CD4-positive, alpha-beta T cell treated with Interleukin-6 at 100 ng/mL for 8 hours (primary cell): ENCODE measurements at places on chromosomes 4 and X.

GRCh38 chrX:124726881-124727280 lies 380.5 kb downstream of the SH2D1A start:
- DNase-seq = no peak

- DNase-seq = no peak
These were observed 128.2 kb downstream of the ASMT start for GRCh38 chrX:1743105-1743504.

GRCh38 chr4:123351713-123352112 lies 44.9 kb upstream of the SPRY1 start:
- no peak for DNase-seq

DNA sequence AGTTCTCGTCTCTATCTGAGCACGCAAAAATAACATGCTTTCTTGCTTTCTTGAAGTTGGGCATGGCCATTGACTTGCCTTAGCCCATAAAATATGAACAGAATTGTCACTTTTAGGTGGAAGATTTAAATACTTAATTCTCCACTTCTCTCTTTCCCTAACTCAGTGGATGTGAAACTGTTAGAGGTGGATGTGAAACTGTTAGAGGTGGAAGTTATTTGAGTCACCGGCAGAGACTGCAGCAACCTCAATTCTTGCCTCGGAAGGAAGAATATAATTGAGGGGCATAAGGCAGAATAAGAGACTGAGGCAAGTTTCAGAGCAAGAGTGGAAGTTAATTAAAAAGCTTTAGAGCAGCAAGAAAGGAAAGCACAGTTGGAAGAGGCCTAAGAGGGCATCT lies 2.8 kb upstream of the PARM1 start:
- no peak for DNase-seq

DNA sequence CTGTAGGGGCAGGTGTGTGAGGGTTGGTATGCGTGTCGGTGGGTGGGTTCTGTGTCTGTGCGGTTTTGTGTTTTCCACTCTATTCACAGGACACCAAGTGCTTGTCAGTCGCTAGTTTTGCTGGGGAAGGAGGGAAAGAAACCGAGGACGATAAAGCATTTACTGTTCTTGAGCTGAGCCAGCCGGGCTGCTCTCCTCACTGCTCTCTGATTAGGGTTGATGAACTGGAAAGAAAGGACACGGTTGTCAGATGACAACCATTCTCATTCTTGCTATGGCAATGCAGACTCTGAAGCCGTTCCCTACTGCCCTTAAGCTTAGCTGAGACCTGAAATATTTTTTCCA lies 832 bp downstream of the EGFL6 start:
- no peak for DNase-seq

GRCh38 chr4:164304101-164304639 lies 449.8 kb upstream of the SMIM31 start:
- DNase-seq = no peak

DNA sequence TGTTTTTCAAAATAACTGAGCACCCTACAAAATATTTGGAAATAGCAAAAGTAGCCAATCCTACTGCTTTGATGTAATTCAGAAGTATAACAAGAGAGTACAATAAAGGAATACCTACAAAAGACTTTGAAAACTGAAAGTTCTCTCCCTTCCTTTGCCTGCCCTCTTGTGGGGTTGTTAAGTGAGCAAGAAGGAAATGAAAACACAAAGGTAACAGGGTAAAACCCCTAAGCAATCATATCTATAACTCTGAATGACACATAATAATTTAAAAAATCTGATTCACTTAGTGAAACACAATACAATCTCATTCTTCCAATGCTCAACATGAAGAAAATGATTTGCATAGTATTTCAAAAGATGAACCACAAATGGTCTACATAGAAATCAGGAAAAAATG lies 98.2 kb downstream of the FRYL start:
- peak; percentile 44 for DNase-seq

GRCh38 chrX:132651421-132652086 lies 162.7 kb upstream of the MBNL3 start:
- DNase-seq = no peak

GRCh38 chrX:20743046-20743445 lies 476.3 kb upstream of the RPS6KA3 start:
- DNase-seq = no peak

DNA sequence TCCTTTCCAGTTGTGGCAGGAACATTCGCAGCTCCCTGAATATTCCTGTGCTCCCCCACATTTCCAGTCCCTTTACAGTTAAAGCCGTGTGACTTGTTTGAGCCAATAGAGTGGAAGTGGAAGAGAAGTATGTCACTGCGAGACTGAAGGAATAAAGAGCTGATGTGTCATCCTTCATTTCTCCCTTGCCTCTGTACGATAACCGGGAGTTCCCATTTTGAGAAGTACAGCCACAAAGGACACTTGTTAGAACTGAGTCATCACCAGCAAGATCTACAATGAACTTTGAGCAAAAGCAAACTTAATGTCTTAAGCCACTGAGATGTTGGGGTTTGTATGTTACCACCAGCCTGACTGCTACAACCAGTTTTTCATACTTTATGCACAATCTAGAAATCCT lies 92.3 kb downstream of the SPRY1 start:
- DNase-seq = no peak

DNA sequence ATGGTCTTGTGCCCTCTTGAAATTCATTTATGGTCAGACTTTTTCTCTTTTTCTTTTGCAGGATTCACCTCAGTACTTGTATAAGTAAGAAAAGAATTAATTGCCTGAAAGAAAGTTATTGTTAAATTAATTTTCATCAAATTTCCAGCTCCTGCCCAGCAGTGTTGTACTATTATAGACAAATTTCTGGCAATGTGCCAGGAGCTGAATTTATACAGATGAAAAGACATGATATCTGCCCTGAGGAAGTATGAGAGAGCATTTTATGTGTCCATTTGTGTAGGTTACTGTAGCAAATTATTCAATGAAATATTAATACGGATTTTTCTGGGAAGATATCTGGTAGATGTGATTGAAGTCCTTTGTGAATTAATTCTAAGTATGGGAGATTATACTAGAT lies 2371.5 kb upstream of the TENM3 start:
- DNase-seq = no peak

DNA sequence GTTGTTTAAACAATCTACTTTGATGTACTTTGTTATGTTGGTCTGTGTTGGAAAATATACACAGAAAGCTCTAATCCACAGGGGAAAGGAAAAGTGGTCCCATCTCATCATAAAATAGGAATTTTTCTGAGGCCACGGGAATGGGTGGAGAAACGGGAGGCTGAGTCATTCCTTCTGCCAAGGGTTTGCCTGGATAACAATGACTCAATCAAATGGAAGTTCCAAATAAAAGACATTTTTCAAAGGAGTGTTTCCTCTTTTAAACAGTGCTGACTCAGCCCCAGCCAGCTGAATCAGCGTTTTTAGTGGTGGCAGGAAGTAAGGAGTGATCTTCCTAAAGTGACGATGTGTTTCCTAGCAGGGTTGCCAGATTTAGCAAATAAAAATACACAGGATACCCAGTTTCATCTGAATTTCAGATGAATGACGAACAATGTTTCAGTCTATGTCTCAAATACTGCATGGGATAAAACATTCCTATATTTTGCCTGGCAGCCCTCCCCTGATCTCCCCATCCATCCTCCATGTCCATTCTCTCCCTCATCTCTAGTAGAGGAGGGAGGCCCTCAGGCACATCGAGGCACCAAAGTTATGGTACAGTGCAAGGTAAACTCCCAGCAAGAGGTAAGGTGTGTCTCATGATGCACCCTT lies 345.4 kb upstream of the GATB start:
- DNase-seq = no peak

DNA sequence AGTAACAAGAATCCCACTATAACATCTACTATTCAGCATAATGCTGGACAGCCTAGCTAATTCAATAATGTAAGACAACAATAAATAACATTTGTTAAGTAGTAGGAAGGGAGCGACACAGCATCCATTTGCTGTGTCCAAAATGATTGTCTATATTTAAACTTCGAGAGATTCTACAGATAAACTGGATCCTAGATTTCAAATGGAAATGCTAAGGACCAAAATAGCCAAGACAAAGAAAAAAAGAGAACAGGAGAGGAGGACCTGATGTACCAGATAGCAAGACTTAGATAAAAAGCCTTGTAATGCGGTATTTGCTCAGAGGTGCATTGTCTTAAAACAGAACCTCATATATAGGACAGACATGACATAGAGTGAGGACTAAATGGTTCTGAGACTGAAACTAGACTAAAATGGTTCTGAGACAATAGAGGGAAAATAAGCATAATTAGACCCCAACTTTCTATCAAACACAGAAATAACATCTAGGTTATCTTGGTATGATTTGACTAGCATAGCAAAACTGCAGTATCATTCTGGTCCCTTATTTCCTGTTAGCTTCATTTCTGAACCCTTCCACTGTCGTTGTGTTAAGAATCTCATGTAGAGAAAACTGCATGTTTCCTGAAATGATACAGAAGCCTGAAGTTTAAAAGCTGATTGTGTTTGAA lies 3.8 kb downstream of the HPGDS start:
- DNase-seq = no peak

- no peak for DNase-seq
These were observed 467.0 kb downstream of the PCDH18 start for GRCh38 chr4:137065311-137065710.

- no peak for DNase-seq
These were observed 94.5 kb downstream of the DHX15 start for GRCh38 chr4:24489870-24490269.

DNA sequence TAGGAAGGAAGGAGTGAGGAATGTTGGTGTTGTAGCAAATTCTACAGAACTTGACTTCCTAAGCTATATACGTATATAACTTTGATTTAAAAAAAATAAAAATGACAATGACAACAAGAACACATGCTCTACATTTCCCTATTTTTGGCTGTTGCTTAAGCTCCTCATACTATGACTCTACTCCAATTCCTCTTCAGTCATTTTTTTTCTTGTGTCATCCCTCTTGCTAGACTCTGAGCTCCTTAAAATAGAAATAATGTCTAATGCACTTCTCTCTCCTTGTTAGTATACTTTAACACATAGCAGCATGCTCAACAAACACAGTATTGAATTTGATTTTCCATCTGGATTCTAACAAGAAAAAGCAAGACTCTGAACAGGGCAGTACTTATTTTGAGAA lies 144.0 kb downstream of the HDX start:
- DNase-seq = no peak

DNA sequence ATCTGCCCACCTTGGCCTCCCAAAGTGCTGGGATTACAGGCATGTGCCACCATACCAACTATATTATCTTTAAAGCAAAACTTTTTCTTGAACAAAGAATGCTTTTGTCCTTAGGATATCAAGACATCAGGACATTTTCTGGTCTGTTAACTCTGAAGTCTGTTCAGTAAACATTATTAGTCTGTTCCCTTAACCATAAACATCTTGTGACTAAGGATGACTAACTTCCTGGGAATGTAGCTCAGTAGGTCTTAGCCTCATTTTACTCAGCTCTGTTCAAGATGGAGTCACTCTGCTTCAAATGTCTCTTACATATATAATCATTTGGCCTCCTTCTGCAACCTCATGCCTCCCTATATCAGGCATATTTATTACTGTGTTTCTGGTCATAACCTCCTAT lies 122.9 kb downstream of the UBE2NL start:
- no peak for DNase-seq

DNA sequence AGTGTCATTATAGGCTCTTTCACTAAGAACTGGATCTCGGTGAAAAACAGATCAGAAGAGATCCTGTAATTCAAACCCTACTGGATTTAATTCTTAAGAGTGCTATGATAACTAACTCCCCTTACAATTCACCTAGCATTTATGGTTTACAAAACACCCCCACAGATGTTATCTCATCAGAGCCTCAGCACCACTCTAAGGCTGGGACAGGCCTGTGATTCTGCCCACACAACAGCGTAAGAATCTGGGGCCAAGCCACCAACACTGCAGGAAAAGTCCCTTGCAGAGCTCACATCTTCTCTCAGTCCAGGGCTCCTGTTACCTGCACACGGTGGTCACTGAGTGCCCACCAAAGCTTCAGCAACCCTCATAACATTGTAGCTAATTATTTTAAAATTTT lies 8.9 kb downstream of the MFAP3L start:
- no peak for DNase-seq

GRCh38 chr4:7816771-7817170 lies 122.9 kb downstream of the AFAP1 start:
- DNase-seq = no peak

GRCh38 chr4:28913466-28913865 lies 1806.7 kb upstream of the PCDH7 start:
- no peak for DNase-seq

GRCh38 chr4:37981844-37982720 lies 21.9 kb downstream of the PTTG2 start:
- no peak for DNase-seq

- no peak for DNase-seq
These were observed 695.4 kb downstream of the ARAP2 start for GRCh38 chr4:35548921-35549320.

- no peak for DNase-seq
These were observed 599.9 kb downstream of the IL15 start for GRCh38 chr4:142236268-142236667.

- no peak for DNase-seq
These were observed 4.1 kb upstream of the PHF8 start for GRCh38 chrX:54048412-54048811.

DNA sequence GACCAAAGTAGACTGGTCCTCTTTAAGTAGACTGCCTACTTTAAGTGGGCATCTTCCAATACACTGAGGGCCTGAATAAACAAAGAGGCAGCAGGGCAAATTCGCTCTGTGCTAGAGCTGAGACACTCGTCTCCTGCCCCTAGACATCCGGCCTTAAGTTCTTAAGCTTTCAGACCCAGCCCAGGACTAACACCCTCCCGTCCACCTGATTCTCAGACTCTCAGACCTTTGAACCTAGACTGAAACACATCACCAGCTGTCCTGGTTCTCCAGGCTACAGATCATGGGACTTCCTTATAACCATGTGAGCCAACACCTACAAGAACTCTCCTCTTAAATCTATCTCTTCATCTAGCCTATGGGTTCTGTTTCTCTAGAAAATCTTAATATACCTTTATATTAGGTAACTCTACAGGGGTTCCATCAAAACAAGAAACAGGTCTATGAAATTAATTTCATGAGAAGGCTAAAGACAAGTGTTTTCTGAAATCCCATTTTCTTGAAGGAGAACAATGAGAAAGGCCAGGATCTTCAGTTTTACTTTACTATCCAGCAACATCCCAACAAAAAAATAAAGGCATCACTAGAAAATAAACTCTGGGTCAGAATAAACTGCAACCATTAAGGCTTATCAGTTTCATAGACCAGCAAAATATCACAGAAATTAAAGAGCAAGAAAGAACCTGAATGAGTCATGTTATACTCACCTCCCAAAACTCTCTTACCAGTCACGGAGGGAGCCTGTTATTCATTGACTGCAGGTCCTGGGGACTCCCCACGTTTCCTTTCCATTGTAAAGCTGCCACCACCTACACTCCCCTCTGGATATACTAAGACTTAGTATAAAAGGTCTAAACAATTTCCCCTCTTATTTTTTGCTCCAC lies 14.8 kb downstream of the ADGRA3 start:
- no peak for DNase-seq
